ENCODE measurements at places on chromosomes 12 and 14.

- no peak for ATAC-seq
These were observed 24.9 kb downstream of the CCDC88C start for GRCh38 chr14:91392623-91393303.

GRCh38 chr12:98154850-98155249 lies 360.5 kb upstream of the TMPO start:
- ATAC-seq, result no peak

GRCh38 chr12:45357539-45358417 lies 141.9 kb downstream of the ANO6 start:
- ATAC-seq, result no peak

DNA sequence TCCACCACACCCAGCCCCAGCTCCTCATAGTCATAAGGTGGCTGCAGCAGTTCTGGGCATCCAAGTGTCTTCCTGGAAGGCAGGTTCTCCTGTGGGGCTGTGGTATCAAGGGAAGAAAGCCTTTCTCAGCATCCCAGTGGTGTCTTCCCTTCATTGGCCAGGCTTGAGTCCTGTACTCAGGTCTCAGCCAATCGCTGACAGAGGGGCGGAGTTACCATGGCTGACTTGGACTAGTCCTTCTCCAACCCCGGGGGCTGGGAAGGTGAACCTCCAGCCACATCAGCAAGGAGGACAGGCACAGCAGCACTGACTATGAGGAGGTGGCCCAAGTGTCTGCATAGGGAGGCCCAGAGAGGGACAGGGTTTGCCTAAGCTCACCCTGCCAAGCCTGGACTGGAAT lies 64.0 kb upstream of the SLC24A4 start:
- no peak for ATAC-seq

- ATAC-seq, result no peak
These were observed 908 bp upstream of the CDKL1 start for GRCh38 chr14:50397390-50398188.

- no peak for ATAC-seq
These were observed 5.3 kb downstream of the RAD52 start for GRCh38 chr12:944211-944610.

DNA sequence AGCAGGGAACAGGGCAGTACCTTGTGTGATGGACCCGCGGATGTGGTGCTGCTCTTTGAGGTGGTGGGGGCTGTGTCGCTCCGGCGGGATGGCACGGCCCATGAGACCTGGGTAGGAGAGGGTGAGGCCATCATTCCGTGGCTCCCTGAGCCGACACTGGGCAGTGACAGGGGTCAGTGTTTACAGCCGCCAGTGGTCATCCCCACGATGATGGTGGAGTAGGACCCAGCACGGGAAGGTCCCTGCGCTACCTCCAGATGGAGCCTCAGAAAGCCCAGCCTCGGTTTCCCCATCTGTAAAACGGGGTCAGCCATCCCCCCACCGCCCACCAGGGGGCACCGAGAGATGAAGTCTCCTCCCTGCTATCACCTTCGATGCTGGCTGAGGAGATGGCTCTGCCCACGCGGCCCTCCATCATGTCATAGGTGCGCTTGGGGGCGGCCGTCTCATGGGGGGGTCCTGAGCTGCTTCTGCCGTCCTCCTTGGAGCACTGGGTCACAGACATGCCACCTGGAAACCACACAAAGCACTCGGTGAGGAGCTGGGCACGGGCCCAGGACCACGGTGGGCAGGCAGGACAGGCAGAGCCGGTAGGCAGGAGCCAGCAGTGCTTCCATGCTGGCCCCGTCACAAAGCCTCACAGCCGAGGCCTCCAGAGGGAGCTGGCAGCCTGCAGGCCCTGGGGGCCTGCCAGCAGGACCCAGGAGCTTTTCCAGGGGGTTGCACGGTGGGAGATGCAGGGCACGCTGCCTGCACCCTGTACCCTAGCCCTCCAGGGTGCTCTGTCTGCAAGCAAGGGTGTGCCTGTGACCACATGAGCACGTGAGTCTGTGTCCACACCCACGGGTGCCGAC lies 53.1 kb downstream of the RFLNA start:
- ATAC-seq, result peak; percentile 38

- no peak for ATAC-seq
These were observed 8.9 kb downstream of the BICD1 start for GRCh38 chr12:32115404-32116104.

- no peak for ATAC-seq
These were observed 27.2 kb upstream of the DNM1L start for GRCh38 chr12:32651956-32652210.

DNA sequence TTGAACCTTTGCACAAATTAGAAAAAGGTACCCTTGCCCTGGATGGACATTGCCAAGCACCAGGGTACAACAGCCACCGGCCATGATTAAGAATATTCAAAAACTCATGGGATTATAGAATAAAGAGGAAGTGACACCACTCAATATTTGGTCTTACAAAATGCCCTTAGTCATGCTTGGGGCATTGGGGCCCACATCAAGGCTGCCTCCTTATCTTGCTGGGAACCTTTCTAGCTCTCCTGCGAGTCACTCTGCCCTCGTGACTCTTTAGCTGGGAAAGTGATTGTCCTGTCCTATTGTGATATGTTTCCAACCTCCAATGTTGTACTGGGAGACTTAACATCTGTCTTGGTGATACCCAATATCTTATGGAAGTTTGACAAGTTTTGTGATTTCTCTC lies 57.8 kb downstream of the GTF2A1 start:
- no peak for ATAC-seq

- no peak for ATAC-seq
These were observed 23.2 kb downstream of the OR6S1 start for GRCh38 chr14:20618271-20618749.

DNA sequence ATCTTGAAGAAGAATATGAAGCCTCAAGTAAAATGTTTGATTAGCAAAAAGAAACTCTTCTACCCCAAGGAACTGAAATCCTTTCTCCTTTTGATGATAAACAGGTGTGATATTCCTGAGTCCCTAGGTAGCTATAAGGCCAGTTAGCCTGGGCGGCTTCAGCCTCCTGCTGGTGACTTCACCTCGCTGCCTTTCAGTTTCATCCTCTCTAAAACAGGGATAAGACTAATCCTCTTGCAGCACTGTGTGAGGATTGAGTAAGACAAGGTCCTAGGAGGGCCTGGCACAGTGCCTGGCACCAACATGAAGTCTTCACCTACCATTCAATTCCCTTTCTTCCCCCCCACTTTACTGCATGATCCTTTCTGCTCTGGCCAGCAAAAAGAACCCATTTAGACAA lies 42.1 kb downstream of the CIT start:
- no peak for ATAC-seq

GRCh38 chr14:92980866-92981265 lies 57.9 kb downstream of the CHGA start:
- no peak for ATAC-seq

GRCh38 chr14:58884442-58884841 lies 246.7 kb downstream of the DACT1 start:
- ATAC-seq, result no peak

DNA sequence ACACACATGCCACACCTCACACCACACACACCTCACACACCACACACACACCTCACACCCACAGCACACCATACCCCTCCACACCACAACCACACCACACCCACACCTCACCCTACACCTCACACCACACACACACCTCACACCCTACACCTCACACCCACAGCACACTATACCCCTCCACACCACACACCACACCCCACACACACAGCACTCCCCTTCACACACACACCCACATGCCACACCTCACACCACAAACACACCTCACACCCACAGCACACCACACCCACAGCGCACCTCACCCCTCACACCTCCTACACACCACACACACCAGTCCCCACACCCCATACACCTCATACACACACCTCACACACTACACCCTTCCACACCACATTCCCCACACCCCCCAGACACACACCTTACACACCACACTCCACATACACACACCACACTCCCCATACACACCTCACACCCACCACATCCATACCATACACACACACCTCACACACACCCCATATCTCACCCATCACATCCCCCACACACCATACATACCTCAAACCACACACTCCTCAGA lies 80.0 kb downstream of the ACTN1 start:
- ATAC-seq, result no peak

DNA sequence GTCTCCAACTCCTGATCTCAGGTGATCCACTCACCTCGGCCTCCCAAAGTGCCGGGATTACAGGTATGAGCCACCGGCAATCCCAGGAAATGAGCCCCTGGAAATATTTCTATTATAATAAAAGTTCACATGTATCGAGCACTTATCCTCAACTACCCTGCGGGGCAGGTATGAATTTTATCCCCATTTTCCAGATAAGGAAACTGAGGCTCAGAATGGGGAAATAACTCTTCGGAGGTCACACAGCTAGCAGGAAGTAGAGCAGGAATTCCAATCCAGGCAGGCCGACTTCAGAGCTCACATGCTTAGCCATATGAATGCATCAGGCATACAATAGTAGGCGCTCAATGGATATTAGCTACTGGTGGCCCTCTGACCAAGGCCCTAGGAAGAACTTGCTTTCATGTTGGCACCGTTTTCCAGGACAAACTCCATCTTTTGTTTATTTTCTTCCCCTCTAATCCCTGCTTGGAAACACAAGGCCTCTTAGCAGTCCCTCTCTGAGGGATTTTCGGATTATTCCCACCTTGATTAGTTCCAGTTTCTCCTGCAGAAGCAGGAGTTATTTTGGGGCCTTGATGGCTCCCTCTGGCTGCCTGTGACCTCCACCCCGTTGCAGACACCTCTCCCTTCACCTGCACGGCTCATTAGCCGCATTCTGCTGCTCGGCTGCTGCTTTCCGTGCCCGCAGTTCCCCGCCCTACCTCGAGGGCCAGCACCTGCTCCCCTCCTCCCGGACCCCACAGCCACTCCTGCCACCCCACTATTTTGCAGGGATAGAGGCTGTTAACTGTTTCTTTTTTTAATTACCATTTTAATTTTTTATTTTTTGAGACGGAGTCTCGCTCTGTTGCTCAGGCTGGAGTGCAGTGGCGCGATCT lies 18.7 kb upstream of the POP5 start:
- no peak for ATAC-seq

GRCh38 chr12:76142305-76142704 lies 57.8 kb upstream of the NAP1L1 start:
- ATAC-seq, result no peak

- ATAC-seq, result no peak
These were observed 16.3 kb downstream of the CAPZA3 start for GRCh38 chr12:18754124-18754707.

- ATAC-seq, result no peak
These were observed 28.0 kb upstream of the NCOR2 start for GRCh38 chr12:124595444-124595843.

DNA sequence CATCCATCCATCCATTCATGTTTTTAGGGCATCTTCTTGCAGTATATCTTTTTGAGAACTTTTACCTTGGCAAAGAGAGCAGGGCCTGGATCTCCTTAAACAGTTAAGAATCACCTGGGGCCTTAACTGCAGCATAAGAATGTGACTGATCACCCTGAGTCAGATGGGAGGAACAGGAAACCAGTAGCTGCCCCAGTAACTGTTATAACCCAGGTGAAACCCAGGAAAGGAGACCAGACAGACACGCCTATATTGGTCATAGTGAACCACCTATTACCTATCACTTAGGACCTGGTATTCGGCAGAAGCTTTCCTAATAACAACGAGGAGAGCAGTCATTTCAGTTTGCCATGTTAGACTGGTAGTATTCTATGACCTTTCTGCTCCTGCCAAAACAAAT lies 43.4 kb upstream of the NR2C1 start:
- ATAC-seq, result peak; percentile 60

- no peak for ATAC-seq
These were observed 12.9 kb downstream of the DGLUCY start for GRCh38 chr14:91126761-91127160.

DNA sequence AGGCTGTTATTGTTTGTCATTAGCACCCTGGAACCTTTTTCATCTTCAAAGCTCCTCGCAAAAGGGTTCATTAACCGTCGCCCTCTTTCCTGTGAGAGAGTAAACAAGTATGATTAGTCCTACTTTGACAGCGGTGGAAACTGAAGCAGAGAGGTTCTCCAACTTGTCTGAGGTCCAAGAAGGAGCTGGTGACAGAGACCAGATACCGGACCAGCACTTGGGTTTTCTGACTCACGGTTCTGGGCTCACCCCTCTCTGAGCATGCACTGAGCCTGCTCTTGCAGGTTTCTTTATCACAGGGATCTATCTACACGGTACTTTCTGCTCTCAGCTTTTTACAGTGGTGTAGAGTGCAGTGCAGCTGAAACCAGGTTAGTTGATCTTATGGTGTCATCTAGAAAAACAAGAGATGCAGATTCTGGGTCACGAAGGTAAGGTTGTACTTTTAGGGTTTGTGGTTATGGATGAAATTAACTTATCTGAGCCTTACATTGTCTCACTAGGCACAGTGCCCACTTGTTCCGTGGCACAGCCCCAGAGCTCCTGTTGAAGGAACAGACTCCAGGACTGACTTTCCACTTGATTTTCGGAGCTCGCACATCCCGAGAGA lies 62.1 kb downstream of the PPP2R5C start:
- ATAC-seq, result peak; percentile 83

DNA sequence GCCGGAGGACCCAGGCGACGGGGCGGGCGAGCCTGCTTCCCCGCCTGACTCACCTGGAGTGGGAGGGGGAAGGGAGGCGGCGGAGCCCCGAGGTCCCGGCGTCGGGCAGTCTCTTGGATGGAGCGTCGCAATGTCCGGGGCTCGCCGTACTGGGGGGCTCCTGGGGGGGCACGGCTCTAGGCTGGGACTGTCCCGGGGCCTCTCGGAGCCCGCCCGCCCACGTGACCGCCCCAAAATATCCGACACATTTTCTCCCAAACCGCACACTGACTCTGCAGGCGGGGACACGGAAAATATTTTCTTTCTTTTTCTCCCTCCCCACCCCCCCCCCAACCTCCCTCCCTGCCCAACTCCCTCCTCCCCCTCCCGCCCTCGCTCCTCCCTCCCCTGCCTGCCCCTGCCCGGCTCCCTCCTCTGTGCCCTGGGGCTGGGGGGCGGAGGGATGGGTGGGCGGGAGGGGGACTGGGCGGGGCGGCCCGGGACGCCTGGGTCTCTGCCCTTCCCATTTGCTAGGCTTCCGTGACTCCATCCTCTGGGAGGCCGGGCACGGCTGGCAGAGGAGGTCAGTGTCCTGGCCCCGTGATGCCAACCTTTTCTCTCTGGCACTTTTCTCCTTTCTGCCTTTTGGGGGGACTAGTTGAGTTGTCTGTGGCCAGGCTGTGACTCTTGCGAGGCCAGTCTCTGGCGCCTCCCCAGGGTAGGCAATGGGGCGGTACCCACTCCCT lies at the start of gene RARG:
Gene RARG (minus strand): TSS at position 289 of the 725 bp plus-strand sequence. CDS start 4,664 bp downstream, outside the sequence.
- peak; percentile 74 for ATAC-seq

DNA sequence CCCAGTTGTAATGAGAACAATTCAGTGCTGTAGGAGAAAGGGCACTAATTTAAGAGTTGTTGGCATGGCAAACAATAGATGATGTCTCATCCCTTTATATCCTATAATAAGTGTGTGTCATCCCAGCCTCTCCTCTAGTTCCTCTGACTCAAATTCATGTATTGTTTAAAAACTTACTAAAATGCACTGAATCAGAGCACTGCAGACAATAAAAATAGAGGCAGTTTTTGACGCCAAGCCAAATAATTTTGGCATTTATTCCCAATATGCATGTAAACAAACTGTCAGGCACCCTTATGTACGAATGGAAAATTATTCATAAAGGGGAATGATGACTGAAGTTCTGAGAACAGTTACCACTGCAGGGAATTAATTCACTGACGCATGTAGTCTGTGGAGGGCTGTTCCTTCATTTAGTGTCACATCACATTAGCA lies 57.9 kb upstream of the TMX1 start:
- ATAC-seq, result no peak
